AG09319 (cell line): ENCODE measurements at places on chromosomes 7 and 10.

GRCh38 chr7:64881461-64882287 is 21.4 kb upstream of the ZNF273 start:
- no peak for DNase-seq

GRCh38 chr7:65892835-65893234 is 20.0 kb downstream of the VKORC1L1 start:
- no peak for DNase-seq

GRCh38 chr10:30357075-30357801 is 8.2 kb upstream of the MTPAP start:
- DNase-seq = no peak

GRCh38 chr7:132430861-132431822 is 145.1 kb downstream of the PLXNA4 start:
- peak; percentile 41 for DNase-seq

DNA sequence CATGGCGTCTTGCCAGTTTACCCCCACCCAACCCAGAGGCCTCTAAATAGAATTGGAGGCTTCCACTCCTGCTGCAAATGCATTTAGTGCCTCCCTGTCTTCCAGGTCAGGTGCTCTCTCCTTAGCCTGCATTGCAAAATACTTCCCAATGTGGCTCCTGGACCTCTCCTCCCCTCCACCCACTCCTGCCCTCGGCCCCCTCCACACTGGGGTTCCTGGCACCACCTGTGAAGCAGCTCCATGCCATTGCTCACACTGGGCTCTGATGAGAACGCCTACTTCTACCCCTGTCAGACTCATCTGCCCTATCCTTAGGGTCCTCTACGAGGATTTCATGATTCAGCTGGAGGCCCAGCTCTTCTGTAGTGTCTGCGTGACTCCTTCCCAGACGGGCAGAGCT is 37.4 kb downstream of the C10orf120 start:
- no peak for DNase-seq

DNA sequence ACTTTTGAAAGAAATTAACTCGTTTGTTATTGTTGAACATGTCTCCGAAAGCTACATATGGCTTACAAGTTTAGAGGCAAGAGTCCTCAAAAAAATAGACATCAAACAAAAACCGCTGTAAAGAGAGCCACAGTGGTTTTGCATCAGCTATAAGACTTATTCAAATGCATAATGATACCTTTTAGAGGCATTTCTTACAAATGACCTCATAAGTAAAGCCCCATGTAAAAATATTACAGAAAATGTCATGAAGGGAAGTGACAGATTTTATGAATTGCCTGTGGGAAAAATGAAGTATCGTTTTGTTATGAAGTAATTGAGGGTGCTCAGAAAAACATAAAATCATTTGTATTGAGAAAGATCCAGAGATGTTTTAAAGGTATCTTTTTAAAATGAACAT is 598.0 kb downstream of the NXPH1 start:
- no peak for DNase-seq

GRCh38 chr10:45395554-45395953 is 21.5 kb downstream of the ALOX5 start:
- DNase-seq = no peak

DNA sequence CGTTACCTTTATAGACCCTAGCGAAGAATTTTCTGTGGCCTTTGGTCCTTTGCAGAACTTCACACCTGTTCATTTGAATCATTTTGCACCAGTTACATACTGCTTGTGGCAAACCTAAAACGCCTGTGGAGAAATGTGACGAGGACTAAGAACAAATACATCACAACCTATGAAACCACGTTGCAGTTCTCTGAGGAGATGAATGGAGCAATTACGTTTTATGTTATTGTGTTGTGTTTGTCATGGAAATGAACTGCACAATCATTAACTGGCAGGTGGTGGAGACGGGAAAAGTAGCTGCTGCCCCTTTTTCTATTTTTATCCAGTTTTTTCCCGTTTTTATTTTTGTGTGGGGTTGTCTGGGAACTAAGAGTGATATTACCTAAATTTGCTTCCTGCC is 505.5 kb downstream of the SDK1 start:
- no peak for DNase-seq

DNA sequence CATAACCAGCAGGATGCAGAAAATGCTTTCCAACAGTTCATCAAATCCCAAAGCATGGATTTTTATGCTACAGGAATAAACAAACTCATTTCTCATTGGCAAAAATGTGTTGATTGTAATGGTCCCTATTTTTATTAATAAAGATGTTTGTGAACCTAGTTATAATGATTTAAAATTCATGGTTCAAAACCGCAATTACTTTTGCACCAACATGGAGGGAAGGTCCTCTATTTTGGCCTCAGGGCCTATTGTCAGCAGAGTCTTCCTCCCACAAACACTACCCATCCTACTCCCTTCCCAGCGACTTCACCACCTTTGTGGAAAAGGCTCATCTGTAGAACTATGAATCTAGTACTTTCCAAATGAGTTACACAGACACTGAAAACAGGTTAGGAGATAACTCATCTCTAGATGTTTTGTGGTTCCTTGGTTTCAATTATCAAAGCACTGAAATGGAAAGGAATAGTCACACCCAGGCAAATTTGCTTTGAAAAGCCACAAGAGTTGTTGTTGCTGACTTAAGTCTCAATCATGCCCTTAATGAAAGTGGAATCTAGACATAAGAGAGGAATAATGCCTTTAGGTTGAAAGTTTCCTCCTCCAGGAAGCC is 59.4 kb upstream of the FRMD4A start:
- no peak for DNase-seq
